ENCODE measurements at places on chromosomes 5 and 9.

- DNase-seq, result no peak
Measured at GRCh38 chr9:21454149-21454548, 13.9 kb downstream of the IFNA1 start.

GRCh38 chr9:29213417-29214153, 1640.3 kb upstream of the C9orf72 start:
- no peak for DNase-seq

DNA sequence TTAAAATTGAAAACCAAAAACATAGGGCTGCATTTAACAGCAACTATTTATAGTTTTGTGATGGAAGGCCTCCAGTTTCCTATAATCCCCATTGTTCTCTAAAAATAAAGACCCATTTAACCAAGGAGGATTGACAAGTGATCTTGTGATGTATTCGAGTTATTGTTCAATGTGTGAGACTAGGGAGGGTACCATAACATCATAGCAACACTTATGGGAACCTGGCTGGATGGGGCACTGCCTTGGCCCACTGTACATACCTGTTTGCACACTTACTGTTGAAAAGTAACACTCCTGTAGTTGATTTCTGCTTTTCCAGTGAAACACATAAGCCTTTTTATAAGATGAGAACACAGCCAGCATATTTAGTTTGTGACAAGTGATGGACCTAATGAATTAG, 32.3 kb downstream of the MACIR start:
- DNase-seq, result no peak

DNA sequence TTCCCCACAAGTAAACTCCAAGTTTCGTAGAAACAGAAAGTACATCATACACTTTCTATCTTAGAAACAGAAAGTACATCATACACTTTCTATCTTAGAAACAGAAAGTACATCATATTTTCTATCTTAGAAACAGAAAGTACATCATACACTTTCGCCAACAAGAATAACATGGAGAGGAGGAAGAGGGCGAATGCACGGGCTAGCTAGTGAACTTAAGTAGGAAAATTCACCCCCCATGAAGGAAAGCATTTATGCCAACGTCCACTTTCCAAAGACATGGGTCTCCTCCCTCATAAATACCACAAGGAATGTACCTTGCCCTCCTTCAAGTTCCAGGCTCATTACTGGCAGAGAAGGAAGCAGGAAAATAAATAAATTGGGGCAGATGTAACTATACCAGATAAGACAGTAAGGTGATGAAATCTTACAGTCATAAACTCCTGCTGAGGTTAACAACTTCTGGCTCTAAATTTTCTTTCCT, 64.7 kb downstream of the FRMD3 start:
- DNase-seq, result no peak

- DNase-seq, result no peak
Measured at GRCh38 chr5:116652903-116653302, 78.3 kb upstream of the SEMA6A start.

DNA sequence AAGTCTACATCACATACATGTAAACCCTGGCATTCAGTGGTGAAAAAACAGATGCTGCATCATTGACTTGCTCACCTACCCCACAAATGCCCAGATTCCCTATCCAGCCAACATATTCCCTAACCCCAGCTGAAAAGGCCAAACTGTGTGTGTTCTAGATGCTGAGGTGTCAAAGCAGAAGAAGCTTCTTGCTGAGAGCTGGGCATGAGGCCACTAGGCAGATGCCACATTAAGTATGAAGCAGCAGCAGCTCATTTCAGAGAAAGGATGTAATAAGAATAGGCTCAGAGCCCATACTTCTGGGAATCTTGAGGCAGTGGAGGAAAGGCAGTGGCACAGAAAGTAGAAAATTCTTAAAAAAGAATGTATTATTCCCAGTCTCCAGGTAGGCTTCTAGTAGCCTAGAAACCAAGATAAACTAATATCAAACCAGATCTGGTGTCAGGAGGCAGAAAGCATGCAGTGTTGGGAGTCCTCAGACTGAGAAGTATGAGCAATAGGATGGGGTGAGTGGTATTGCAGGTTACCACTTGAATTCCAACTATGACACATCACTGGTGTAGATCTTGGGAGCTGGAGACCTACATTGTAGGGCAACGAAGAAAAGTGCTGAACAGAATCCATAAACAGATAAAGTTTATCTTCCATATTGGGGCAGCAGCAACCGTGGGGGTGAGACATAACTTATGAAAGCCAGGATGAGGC, 71.9 kb upstream of the GRHPR start:
- DNase-seq, result no peak

DNA sequence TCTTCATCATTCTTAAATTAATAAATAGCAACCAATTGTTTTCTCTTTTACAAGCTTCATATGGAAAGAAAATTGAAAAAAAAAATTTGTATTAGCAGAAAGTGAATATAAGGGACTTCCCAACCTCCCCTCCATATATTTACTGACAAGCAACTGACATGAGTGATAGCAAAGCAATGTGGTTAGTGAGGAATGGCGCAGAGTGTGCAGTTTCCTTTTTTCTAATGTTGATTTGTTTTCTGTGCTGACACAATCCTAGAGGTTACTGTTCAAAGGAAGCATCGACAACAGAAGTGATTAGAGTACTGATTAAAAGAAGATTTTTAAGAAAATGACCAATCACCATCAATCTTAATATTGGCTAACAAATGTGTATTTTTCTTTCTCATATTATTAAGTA, 1.7 kb upstream of the PTGER4 start:
- DNase-seq, result no peak

- DNase-seq, result no peak
Measured at GRCh38 chr9:16405421-16405820, 465.0 kb downstream of the BNC2 start.

- no peak for DNase-seq
Measured at GRCh38 chr9:87585123-87585855, 87.6 kb downstream of the DAPK1 start.

- no peak for DNase-seq
Measured at GRCh38 chr9:110802416-110803035, 133.9 kb downstream of the MUSK start.

DNA sequence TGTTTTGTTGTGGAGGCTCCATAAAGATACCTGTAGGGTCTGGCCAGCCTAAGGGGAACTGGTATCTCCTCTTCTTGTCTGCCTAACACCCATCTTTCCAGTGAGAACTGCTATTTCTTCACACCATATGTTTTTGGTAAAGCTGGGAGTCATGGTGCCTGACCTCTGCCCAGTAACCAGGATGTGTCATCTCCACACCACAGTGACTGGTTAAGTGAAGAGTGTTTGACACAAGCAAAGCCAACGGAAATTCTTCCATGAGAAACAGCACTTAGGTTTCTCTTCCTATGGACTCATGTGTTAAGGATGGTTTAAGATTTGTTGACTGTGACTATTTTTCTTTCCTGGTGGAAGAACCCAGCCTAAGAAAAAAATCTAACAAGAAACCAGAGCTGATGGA, 111.5 kb downstream of the HTR4 start:
- DNase-seq, result no peak

DNA sequence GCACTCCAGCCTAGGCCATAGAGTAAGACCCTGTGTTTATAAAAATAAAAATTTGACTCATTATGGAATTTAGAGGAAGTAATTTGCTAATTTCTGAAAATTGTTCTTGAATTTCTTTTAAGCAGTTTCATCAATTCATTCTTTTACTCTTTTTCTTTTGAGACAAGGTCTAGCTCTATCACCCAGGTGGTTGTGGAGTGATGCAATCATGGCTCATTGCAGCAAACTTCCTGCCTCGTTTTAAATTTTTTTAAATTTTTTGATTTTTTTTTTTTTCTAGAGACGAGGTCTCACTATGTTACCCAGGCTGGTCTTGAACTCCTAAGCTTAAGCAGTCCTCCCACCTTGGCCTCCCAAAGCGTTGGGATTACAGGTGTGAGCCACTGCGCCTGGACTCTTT, 3.1 kb upstream of the CAMLG start:
- no peak for DNase-seq

DNA sequence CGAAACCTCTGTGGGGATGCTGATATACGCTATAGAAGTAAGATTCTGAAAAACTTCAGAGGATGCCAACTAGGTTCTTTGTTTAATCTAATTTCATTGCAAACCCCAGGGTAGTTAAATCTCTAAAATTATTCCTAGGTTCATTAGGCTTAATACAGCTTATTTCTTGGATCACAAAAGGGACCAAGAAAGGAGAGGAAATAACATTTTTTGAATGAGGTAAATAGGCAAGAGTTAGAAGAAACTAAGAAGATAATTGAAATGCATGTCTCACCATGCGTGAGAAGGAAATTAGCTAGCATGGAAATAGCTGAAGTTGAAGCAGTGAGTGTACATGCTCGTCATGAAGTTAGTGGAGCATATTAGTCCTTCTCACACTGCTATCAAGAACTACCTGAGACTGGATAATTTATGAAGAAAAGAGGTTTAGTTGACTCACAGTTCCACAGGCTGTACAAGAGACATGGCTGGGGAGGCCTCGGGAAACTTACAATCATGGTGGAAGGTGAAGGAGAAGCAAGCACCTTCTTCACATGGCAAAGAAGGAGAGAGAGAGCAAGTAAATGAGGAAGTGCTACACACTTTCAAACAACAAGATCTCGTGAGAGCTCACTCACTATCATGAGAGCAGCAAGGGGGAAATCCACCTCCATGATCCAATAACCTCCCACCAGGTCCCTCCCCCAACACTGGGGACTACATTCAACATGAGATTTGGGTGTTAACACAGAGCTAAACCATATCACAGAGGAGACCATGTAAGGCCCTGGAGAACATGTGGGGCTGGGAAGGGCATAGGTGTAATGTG, 125.1 kb upstream of the OSMR start:
- DNase-seq, result no peak

- DNase-seq, result no peak
Measured at GRCh38 chr9:105357937-105358336, 89.9 kb upstream of the FSD1L start.

- no peak for DNase-seq
Measured at GRCh38 chr5:140342896-140343295, 3.5 kb downstream of the HBEGF start.

- no peak for DNase-seq
Measured at GRCh38 chr9:82421498-82421897, 432.9 kb downstream of the SPATA31D1 start.

GRCh38 chr5:141373673-141374317, at the start of gene PCDHGA6:
TSS of gene PCDHGA6 (plus strand) at chr5:141373891. CDS start at chr5:141374084, 193 bp downstream.
- DNase-seq, result no peak

DNA sequence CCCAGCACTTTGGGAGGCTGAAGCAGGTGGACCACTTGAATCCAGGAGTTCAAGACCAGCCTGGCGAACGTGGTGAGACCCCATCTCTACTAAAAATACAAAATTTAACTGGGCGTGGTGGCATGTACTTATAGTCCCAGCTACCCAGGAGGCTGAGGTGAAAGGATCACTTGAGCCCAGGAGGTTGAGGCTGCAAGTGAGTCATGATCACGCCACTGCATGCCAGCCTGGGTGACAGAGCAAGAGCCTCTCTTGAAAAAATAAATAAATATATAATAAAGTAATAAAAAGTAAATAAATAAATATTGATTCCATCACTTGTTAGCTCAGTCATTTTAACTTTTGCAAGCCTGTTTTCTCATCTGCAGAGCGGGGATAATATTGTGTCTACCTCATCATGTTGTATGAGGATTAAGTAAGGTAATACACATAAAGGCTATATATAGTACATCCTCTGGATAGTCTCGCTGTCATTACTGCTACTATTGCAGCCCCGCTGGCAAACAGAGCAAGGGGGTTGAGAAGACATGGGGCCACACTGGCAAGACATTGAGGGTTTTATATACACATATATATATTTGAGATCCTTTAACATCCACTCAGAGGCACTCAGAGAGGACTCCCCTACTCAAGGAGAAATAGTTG, 210.9 kb downstream of the C9orf152 start:
- no peak for DNase-seq

GRCh38 chr9:124012368-124013301, 1.1 kb downstream of the LHX2 start:
- DNase-seq, result no peak

- DNase-seq, result no peak
Measured at GRCh38 chr5:119792161-119792799, 162.9 kb downstream of the FAM170A start.

DNA sequence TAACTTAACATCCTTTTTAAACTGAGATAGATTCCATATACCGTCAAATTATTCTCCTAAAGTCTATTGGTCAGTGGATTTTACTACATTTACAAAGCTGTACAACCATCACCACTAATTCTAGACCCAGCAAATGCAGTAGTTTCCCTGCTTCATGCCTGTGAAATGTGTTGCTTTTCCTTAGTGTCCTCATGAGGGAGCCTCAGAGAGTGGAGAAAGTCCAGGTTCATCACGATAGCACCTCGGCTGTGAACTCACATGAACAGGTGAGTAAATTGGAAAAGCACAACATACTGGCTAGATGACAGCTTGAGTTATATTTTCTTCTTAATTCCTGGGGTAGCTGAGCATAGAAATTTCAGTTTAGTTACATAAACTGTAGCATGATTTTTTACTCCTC, 653.7 kb downstream of the MTRR start:
- no peak for DNase-seq

- no peak for DNase-seq
Measured at GRCh38 chr5:175614223-175614815, 43.6 kb upstream of the HRH2 start.

DNA sequence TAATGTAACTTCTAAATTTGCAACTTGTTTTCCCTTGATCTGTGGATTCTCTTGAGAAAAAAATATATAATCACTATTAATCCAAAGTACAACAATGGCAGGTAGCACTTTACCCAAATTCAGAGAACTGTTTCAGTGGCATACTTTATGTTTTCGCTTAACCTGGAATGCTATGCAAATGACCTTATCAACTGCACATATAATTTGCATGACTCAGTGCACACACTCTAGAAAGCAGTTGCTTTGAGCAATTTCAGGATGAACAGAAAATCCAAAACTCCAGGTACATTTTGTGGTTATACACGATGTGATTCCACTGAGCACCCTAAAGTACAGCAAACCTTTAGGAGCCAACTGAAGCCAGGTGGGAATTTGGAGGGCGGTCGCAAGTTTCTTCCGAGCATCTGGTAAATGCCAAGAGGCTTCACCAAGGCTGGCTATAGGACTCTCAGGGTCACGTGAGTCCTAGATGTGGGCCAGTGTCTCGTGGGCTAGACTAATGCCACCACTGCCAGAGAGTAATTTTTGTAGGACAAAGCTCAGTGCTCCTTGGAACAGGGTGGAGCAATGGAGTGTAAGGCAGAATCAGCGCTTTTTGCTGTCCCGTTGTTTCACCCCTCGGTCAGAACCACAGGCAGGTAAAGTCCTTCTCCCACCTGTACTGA, 37.3 kb downstream of the DMGDH start:
- DNase-seq, result no peak

DNA sequence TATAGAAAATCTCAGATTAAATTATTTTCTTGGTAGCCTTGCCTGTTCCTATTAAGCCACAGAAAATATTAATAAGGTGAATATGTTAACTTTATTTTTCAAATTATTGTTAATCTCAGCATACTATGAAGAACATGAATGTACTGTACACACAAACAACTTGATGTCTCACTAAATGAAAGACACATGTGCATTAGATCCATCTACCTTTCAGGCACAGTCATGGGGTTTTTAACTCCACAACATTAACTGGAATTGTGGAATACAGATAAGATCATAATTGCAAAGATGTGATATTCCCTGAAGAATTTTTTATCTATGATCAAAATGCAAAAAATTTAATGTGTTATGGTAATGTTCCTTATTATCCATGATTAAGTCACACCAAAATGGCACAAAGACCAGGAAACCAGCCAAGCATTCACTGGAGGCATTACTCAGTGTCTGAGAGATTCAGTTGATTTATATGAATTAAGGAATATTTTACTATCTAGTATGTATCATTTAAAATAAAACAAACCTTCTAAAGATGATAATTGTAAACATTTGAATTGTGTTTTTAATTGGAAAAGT, 150.0 kb upstream of the VCAN start:
- DNase-seq, result no peak
